ENCODE measurements at places on chromosomes 2 and 18.

- peak; percentile 75 for DNase-seq
Measured at GRCh38 chr2:165877565-165878550, 75.7 kb downstream of the TTC21B start.

- no peak for DNase-seq
Measured at GRCh38 chr18:57008001-57008686, 138.7 kb upstream of the BOD1L2 start.

DNA sequence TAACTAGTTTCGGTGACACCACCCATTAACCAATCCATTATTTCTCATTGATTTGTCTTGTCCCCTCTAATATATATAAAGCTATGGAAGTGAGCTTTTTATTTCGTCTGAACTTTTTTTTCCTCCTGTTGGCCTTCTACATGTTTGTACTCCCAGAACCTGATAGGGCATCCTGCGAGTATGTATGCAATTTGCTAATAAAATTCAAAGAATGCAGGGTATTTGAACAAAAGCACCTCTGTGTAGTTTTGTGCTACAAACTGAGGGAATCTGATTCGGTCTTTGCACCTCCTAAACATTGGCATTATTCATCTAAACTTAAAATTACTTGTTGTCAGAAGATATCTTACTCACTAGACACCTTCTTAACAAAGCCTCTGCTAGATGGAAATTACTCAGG, 242.9 kb upstream of the TMEFF2 start:
- DNase-seq = no peak

- no peak for DNase-seq
Measured at GRCh38 chr18:74367905-74368304, 52.3 kb downstream of the C18orf63 start.

GRCh38 chr2:12259493-12259892, 457.2 kb upstream of the TRIB2 start:
- DNase-seq = no peak

DNA sequence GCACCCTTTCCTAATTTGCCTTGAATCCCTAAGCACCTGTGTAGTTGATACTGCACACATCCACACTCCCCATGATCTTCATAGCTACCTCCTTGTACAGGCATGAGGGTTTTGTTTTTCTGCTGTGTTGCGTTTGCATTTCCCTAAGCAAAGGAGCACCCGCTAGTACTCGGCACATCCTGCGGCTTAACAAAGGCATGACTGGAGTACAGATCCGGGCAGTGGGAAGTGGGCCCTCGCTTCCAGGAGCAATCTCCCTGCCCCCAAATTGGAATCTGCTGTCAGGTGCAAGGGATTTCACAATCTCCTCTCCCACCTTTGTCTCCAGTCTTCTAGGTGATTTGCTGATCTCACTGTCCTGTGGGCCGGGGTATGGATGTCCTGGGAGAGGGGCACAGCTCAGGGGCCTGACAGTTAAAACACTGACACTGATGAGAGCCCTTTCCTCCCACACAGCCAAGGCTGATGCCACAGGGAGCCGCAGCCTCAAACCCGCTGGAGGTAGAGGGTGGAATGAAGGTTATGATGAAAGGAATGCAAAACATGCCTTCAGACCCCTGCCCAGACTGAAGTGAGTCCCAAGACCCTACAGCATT, 98.7 kb upstream of the THOC1 start:
- no peak for DNase-seq
